M059J (cell line): ENCODE measurements at places on chromosomes 16 and 17. TPM values are rescaled to one million over a fixed set of nuclear protein-coding genes. Genes with fewer than 3 reads are reported as not detected.

The CNTNAP4 gene
- total RNA-seq: not detected in 2 replicates

The CDK3 gene
- total RNA-seq: 0.30 and 1.6 TPM in 2 replicates

The CCNF gene
- total RNA-seq: 34.3 and 53.2 TPM in 2 replicates

The TBC1D3 gene
- not detected in 2 replicates for total RNA-seq

The KCNG4 gene
- total RNA-seq: not detected in 2 replicates

The ARHGAP44 gene
- total RNA-seq: not detected in 2 replicates

The RNU2-1 gene
- total RNA-seq: not detected in 2 replicates

The ZBTB4 gene
- total RNA-seq: 13.9 and 26.7 TPM in 2 replicates

The AOC3 gene
- 0.02 TPM in 1 of 2 replicates, not detected in the other for total RNA-seq

The NARF gene
- total RNA-seq: 68.2 and 84.2 TPM in 2 replicates

The CHST6 gene
- 0.98 and 1.4 TPM in 2 replicates for total RNA-seq

The TAT gene
- not detected in 2 replicates for total RNA-seq

The TMEM98 gene
- 0.22 and 2.8 TPM in 2 replicates for total RNA-seq

The CCL11 gene
- not detected in 2 replicates for total RNA-seq
